SW 1271 (cell line): ENCODE measurements at places on chromosomes 12 and 14.

- no peak for DNase-seq
These were observed 75.7 kb downstream of the HSD17B6 start for GRCh38 chr12:56838621-56839488.

GRCh38 chr14:84361476-84361875, 1168.5 kb upstream of the FLRT2 start:
- no peak for DNase-seq

DNA sequence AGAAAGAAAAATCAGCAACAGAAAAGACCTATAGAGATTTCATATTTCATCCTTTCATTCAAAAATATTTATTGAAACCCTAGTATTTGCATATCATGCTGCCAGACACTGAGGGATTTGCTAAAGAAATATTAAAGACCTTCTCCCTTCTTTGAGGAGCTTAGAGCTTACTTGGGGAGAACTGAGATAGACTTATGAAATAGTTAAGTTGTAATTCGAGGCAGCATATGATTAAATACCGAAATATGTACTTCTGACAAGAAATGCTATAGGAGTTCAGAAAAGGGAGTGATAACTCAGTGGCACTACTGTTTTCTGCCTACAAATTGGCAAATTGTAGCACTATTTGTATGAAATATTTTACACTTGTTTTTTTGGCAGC, 59.1 kb downstream of the PLXNC1 start:
- no peak for DNase-seq

GRCh38 chr14:23104591-23105347, at the start of gene CIROP:
Gene CIROP (minus strand): TSS chr14:23104989. CDS start chr14:23104920, 69 bp downstream.
- DNase-seq = no peak

DNA sequence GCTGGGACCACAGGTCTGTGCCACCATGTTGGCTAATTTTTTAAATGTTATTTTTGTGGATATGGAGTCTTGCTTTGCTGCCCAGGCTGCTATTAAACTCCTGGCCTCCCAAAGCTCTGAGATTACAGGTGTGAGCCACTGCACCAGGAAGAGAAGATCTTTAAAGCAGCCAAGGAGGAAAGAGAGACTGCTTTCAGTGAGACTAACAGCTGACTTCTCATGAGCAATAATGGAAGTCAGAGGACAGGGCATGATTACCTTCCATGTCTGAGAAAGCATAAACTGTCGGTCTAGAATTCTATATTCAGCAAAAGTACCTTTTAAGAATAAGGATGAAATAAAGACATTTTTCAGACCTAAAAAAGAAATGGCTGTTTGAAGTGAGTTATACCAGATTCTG, 57.3 kb upstream of the CHGA start:
- DNase-seq = no peak

- DNase-seq = no peak
These were observed 5.7 kb upstream of the FAIM2 start for GRCh38 chr12:49909356-49909755.

GRCh38 chr12:32027684-32028365, 68.6 kb downstream of the RESF1 start:
- no peak for DNase-seq

DNA sequence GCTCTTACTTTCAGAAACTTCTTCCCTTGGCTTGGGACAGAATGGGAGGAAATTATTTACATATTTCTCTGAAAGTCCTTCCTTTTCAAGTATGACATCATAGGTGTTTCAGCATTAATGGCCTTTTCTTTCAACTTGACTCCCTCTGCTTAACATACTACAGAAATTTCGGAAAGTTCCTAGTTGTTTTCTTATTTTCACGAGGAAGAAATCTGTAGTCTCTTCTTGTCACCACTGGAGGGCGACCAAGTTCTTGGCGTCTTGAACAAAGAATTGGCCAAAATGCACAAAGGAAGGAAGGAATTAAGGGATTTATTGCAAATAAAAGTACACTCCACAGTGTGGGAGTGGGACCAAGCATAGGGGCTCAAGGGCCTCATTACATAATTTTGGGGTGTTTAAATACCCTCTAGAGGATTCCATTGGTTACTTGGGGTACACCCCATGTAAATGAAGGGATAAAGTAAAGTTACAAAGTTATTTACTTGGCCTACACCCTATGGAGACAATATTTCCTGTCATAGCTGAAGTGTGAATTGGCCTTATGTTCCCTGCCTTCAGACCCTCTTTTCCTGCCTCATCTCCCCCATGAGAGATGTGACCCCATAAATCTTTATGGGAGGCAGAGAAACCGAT, 70.4 kb downstream of the RPL10L start:
- peak; percentile 2 for DNase-seq

GRCh38 chr12:66156654-66157053, 13.1 kb downstream of the TMBIM4 start:
- DNase-seq = no peak

GRCh38 chr14:22900081-22900799, 17.2 kb downstream of the REM2 start:
- DNase-seq = peak; percentile 39

DNA sequence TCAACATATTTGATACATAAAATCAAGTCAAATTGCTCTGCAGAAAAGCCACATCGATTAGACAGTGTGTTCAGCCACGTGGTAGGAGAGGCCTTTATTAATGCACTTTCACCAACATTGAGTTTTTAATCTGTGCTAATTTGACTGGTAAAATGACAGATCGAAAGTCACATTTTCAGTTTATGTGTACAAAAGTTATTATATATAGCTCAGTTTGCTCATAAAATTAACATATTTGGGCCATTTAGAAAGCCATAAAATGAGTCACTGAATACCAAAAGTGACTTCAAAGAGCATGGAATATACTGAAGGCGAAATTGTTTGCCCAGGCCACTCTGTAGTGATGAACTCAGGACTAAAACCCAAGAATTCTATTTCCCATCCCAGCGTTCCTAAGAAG, 26.0 kb downstream of the C12orf42 start:
- DNase-seq = no peak

GRCh38 chr12:14567351-14568162, at the start of gene PLBD1:
Gene PLBD1 (minus strand): TSS chr12:14567883. CDS start chr12:14567696, 187 bp downstream.
- DNase-seq = peak; percentile 69

GRCh38 chr12:90045559-90045958, 336.9 kb upstream of the ATP2B1 start:
- DNase-seq = no peak

GRCh38 chr14:68576496-68577244, 216.2 kb downstream of the ZFP36L1 start:
- DNase-seq = peak; percentile 79

- DNase-seq = no peak
These were observed 27.4 kb upstream of the CEBPE start for GRCh38 chr14:23146351-23146910.

DNA sequence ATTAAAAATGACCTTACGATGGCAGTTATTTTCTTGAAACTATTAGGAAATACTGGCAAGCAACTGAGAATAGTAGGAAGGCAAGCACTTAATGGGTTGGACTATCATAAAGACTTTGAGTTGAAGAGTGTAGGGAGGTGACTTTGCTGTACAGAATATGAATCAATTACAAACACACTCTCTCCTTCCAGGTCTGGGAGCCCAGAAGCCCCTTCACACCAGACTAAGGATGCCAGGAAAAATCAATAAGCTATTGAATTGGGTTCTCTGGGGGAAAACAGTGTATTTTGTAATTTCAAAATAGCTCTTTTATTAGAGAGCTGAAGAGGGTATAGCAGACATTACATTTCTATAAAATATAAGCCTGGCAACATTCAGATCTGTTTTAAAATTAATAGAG, 736.4 kb downstream of the NOVA1 start:
- DNase-seq = no peak

GRCh38 chr12:107467716-107468115, 217.9 kb upstream of the PWP1 start:
- DNase-seq = no peak

- no peak for DNase-seq
These were observed 119.1 kb downstream of the ITPR2 start for GRCh38 chr12:26713885-26714383.

GRCh38 chr14:44962334-44963043, 499 bp downstream of the TOGARAM1 start:
- no peak for DNase-seq

DNA sequence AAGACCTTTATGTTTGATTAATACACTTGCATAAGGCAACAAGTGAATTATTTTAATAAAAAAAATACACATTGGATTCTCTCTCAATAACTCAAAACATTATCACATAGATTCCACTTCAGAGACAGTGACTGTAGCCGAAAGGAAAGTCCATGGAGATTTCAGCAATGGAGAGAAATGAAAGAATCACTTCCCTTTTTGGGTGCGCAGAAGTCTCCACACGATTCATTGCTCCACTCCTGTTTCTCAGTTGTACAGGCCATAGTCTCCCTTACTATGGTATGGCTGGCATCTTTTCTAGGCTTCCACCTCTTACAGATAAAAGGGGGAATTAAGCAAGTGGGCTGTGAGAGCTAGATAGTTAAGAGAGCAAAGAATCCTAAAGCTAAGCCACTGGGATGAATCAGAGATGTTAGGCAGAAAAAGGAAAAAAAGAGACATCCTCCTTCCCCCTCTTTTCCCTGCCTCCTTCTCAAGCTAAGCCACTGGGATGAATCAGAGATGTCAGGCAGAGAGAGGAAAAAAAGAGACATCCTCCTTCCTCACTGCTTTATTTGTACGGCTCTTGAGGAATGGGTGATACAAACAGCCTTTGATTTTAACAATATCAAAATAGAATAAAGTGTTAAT, 16.3 kb downstream of the ST8SIA1 start:
- DNase-seq = no peak

GRCh38 chr12:76480796-76481195, 78.8 kb downstream of the OSBPL8 start:
- no peak for DNase-seq

DNA sequence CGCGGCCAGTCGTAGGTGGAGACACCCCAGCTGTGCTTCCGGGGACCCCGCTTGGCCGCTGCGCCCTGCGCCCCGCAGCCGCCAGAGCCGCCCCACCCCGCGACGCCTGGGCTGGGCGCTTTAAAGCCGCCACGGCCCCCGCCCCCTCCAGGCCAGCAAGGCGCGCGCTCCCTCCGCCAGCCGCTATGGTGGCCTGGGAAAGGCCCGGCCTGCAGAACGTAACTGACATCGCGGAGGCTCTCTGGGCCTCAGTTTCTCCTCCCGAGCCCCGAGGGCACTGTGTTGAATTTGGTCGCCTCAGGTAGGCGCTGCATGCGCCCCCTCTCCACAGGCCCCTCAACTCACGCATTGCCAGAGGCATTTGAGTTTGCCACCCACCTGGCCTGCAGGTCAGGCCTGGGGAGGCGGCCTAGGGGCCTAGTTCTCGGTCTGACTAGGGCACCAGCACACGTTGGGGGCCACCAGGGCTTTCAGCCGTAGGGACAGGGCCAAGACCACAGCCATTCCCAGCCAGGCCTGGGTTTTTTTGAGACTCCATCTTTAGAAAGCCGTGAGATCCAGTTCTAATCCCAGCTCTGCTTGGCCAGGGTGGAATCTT, at the start of gene NGB:
Gene NGB, minus strand, starts transcription at position 94 of the 598 bp plus-strand sequence. CDS start 269 bp downstream, outside the sequence.
- DNase-seq = no peak

- DNase-seq = no peak
These were observed 81.4 kb downstream of the PAPOLA start for GRCh38 chr14:96583569-96584041.

- DNase-seq = no peak
These were observed 319.4 kb downstream of the EGLN3 start for GRCh38 chr14:33631441-33631840.

DNA sequence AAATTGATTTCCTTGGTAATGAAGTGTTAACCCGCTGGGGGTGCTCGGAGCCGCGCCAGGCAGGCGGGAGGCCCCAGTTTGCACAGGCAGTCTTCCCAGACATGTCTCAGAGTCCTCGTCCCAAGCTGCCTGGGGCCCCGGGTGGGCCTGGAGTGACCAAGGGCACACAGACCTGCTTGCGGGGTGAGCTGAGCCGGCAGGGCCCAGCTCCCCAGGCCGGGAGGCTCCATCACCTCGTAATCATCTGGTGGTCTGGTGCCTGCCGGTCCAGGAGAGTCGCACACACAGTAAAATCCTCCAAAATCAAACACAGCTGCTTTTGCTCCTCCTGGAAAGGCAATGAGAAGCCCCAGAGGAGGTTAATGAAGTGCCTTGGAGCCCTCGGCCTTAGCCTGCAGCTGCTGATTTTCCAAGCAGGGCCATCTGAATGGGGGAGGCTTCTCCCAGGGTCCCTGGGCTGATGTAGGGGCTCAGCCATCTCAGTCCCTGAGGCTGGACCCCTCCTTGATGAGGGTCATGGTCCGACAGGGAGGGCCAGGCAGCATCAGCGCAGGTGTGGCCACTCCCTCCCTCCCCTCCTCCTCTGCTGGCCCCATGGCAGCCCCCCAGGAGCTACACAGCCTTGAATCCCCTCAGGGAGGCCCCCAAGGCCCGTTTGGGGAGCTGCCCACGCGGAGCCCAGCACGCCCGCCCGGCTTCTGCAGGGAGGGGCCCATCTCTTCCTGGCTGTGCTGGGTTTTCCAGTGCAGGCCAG, 39.4 kb upstream of the FBRSL1 start:
- DNase-seq = no peak

- no peak for DNase-seq
These were observed 345.0 kb downstream of the CCDC91 start for GRCh38 chr12:28535216-28535615.

DNA sequence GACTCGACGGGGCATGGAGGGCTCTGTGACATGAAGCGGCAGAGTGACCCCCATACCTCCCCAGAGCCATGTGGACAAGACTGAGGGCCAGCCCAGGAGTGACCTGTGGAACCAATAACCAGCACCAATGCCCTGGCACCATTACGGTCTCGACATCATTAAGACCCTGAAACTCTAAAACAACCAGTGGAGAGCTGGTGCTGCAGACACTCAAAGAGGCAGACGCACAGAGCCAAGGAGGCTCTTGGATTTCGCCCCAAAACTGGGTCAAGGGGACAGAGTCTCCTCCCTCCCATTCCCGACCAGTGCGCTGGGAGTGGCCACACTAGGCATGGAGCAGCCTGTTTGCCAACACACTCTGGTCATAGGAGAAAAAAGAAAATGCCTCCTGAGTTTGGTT, 41.6 kb upstream of the VASH1 start:
- no peak for DNase-seq

DNA sequence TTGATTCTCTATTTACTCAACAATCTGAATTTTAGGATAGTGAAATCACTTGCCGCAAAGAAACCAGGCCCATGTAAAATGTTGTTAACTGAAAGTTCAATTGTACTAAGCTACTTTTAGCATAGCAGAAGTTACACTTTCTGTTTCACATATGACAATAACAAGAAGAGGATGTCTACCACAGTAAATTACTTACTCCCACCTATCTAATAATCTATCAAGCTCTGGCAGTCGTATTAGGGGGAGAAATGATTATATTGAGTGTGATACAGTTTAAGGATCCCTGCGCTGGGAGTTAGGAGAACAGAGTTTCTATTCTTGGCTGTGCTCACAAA, 66.5 kb upstream of the CAND1 start:
- no peak for DNase-seq

- no peak for DNase-seq
These were observed 88.3 kb upstream of the MDM1 start for GRCh38 chr12:68420225-68421010.
